ENCODE measurements at places on chromosomes 2 and 18. TPM values are rescaled to one million over a fixed set of nuclear protein-coding genes. Genes with fewer than 3 reads are reported as not detected.

FN1 gene
- total RNA-seq = 0.31 TPM

DNA sequence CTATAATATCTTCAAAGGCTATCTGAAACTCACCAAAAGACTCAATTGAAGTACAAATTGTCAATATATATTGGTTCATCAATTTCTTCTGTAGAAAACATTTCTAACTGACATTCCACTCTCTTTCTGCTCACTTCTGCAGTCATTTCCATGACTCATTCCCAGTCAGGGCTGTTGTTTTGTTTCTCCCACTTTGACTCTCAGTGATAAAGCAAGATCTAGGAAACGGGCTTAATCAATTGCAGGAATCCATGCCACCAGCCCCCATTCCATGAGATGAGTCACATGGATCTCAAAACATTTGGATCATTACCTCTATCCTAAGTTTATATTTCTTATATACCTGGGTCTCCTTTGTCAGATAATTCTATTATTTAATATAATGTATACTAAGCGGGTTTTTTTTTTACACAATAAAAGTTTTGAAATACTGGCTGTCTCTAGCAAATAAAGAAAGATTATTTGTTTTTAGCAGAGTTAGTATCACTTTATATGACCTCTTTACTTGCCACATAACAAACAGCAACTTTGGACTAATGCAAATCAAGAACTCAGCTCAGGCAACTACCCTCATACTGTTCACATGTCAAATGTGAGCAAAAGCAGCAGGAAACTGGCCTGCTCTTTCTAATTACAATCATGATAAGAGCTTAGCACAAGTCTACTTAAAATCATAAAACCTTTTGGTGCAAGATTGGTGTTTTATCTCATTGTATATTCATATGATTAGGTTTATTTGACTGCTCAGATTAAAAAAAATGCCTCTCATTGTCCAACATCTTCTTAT lies 251.1 kb upstream of the PIK3C3 start:
- no peaks in the 10 kb centered on the region for H3K27me3 ChIP-seq
- no peaks in the 10 kb centered on the region for H3K36me3 ChIP-seq
- no peak for DNase-seq
- H3K27ac ChIP-seq = no peak overlapping the region

DNA sequence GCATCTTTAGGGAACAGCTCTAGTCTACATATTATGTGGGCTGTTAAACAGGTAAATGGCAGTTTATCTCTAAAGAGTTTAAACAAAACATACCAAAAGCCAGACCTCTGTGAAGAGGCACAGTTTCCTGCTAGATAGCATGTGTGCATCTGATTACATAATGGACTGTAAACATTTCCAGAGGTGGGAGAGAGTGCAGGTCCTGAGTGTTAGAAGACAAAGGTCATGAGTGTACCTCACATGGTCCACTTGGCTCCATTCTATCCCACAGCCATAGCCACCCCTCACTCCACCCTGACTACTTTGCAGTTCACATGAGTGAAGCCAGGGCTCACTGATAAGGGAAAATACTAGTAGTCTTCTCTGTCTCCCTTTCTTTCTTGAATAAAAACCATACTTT lies 233.4 kb downstream of the MTX2 start:
- H3K4me1 ChIP-seq = no peaks in the 10 kb centered on the region
- no peak overlapping the region for H3K4me3 ChIP-seq
- DNase-seq = no peak
- no peak overlapping the region for H3K27ac ChIP-seq

- H3K36me3 ChIP-seq = no peaks in the 10 kb centered on the region
- no peak for DNase-seq
- H3K27me3 ChIP-seq = no peaks in the 10 kb centered on the region
- H3K27ac ChIP-seq = no peak overlapping the region
- H3K4me1 ChIP-seq = no peaks in the 10 kb centered on the region
Observed at GRCh38 chr2:198756166-198756565, 701.6 kb downstream of the SATB2 start.

- H3K27ac ChIP-seq = no peak overlapping the region
- no peak overlapping the region for H3K4me3 ChIP-seq
- H3K27me3 ChIP-seq = no peaks in the 10 kb centered on the region
- DNase-seq = no peak
- peaks cover 24% of the 10 kb centered on the region for H3K4me1 ChIP-seq
- peaks cover 11% of the 10 kb centered on the region for H3K36me3 ChIP-seq
Observed at GRCh38 chr2:10400002-10400401, 48.1 kb downstream of the ODC1 start.

- no peak for DNase-seq
- H3K4me1 ChIP-seq = peaks cover 25% of the 10 kb centered on the region
- H3K27me3 ChIP-seq = no peaks in the 10 kb centered on the region
- H3K27ac ChIP-seq = no peak overlapping the region
- no peaks in the 10 kb centered on the region for H3K36me3 ChIP-seq
Observed at GRCh38 chr2:37390777-37391176, 46.3 kb downstream of the QPCT start.

GRCh38 chr2:241224018-241224850 lies 35.8 kb downstream of the ANO7 start:
- H3K36me3 ChIP-seq = peaks cover 5% of the 10 kb centered on the region
- no peak overlapping the region for H3K27ac ChIP-seq
- H3K4me1 ChIP-seq = no peaks in the 10 kb centered on the region
